Mammary epithelial cell (primary cell): ENCODE measurements at places on chromosomes 12 and 14.

DNA sequence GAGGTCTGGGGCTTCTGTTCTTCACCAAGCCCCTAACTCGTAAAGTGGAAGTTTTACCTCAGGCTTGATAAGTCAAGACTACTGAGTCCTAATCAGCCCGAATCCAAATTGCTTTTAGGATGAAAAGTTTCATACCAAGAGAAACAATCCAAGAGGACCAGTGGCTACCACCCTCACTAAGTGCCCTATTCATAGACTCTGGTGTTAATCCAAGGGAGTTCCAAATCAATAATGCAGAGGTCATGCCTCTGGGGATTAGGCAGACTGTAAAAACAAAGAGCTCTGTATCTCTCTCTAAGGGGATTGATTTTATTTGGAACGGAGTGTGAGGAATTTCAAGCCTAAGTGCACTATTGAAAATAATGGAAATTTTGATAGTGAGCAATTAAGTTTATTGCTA is 76.3 kb upstream of the LMNTD1 start:
- no peak for DNase-seq

- DNase-seq: no peak
Observed at GRCh38 chr14:93037351-93037750, 78.4 kb downstream of the ITPK1 start.

- DNase-seq: no peak
Observed at GRCh38 chr12:80935111-80935510, 2.6 kb downstream of the LIN7A start.

GRCh38 chr12:112798048-112798760 is 6.7 kb downstream of the RPH3A start:
- no peak for DNase-seq

GRCh38 chr12:57849035-57849434 is 2.5 kb upstream of the CTDSP2 start:
- no peak for DNase-seq

- no peak for DNase-seq
Observed at GRCh38 chr14:101499080-101499479, 62.2 kb upstream of the DIO3 start.

GRCh38 chr14:65478596-65478995 is 66.1 kb downstream of the FUT8 start:
- DNase-seq: peak; percentile 70

GRCh38 chr14:89845346-89845745 is 109.2 kb downstream of the EFCAB11 start:
- DNase-seq: no peak

DNA sequence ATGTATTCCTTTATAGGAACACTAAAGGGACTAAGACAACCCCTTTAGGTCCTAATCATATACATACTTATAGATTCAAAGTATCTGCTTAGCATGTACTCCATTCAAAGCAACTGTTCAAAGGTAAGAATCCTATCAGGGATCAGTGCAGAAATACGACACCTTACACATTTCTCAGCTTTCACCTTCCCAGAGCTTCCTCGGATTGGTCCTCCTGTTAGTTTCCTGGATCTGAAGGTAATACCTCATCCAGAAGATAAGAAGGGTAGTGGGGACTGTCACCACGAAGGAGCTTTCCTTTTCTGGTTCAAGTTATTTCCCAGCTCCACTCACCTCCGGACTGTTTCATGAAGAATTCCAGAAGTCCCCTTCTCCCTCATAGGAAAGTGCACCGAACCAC is 38.0 kb downstream of the RCOR1 start:
- no peak for DNase-seq

GRCh38 chr14:89314274-89314673 is 102.8 kb downstream of the FOXN3 start:
- no peak for DNase-seq

DNA sequence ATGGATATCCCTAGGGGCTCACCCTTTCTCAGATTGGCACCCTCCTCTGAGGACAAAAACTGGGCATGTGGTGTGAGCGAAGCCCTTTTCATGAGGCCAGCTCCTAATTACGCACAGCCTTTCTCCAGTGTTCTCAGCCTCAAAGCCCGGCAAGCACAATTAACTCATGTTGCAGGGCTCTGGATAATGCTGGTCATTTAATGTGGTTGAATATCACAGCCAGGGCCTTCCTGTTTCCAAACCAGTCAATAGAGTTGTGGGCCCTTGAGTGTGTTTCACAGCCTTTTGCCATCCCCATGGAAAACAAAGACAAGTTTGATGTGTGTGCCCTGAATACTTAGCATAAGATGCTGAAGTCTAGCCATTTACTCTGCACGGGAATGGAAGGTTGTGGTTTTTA is 114.2 kb upstream of the ARHGAP5 start:
- no peak for DNase-seq

DNA sequence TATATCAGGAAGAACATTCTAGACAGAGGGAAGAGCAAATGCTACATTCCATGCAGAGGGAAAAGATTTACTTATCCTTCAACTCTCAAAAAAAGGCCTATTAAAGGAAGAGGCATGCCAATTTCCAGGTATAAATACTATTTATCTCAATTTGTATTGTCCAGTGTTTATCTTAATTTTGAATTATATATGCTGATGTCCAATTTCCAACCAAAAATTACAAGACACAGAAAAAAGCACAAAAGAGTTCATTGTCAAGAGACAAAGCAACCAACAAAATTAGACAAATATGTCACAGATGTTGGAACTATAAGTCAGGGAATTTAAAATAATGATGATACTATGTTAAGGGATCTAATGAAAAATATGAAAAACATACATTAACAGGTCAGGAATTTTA is 286.6 kb upstream of the SFSWAP start:
- no peak for DNase-seq

- DNase-seq: peak; percentile 66
Observed at GRCh38 chr12:27703720-27704452, 6.7 kb upstream of the MRPS35 start.

- DNase-seq: no peak
Observed at GRCh38 chr12:11765421-11765816, 115.9 kb downstream of the ETV6 start.

- no peak for DNase-seq
Observed at GRCh38 chr12:103676893-103677292, 89.8 kb downstream of the STAB2 start.

- no peak for DNase-seq
Observed at GRCh38 chr12:105481392-105482300, 151.2 kb downstream of the C12orf75 start.

DNA sequence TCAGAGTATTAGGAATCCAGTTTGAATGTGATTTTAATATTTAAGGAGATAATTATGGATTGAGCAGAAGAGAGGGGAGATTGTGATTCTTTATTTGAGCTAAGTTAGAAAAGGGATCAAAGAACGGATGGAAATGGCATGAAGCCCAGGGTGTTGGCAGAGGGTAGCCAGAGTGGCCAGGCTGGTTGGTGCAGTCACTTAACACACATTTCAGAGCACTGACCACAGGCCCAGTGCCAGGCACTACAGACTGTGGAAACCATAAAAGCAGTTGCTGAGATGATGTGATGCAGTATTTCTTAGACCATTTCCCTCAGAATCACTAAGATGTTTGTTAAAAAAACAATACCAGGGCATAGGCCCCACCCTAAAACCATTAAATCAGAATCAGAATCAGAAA is 167.7 kb upstream of the AMIGO2 start:
- no peak for DNase-seq

DNA sequence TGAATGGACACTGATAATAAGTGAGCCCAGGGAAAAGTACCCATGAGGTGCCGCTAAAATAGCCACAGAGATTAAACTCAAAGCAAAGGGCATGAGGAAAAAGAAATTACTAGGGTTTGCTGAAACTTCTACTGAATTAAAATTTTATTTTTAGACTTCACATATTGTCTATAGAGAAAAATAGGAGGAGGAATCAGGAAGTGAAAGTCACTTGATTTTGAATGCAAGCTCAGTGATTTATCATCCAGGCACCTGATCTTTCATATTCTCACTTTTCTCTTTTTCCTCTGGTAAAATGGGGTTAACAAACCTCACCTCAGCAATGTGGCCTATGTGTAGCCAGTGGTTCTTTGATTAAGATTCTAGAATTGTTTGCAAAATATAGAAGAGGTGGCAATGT is 479.8 kb downstream of the BCL11B start:
- DNase-seq: no peak

- no peak for DNase-seq
Observed at GRCh38 chr14:104882991-104883660, 18.1 kb downstream of the CEP170B start.

DNA sequence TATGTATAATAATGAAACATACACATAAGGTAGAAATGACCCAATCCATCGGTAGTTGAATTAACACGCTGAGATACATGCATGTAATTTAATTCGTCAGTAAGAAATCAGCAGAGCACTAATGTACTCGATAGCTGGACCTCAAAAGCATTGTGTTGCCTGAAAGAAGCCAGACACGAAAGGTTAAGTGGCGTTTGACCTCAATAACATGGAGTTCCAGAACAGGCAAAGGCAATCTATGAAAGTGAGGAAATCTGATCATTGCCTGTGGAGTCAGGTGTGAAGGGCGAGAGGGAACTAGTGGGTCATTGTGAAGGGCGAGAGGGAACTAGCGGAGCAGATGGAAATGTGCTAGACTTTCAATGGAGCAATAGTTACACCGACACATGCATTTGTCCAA is 970.4 kb upstream of the TMEM132C start:
- no peak for DNase-seq

- no peak for DNase-seq
Observed at GRCh38 chr14:72924337-72924736, 1.9 kb upstream of the DCAF4 start.

DNA sequence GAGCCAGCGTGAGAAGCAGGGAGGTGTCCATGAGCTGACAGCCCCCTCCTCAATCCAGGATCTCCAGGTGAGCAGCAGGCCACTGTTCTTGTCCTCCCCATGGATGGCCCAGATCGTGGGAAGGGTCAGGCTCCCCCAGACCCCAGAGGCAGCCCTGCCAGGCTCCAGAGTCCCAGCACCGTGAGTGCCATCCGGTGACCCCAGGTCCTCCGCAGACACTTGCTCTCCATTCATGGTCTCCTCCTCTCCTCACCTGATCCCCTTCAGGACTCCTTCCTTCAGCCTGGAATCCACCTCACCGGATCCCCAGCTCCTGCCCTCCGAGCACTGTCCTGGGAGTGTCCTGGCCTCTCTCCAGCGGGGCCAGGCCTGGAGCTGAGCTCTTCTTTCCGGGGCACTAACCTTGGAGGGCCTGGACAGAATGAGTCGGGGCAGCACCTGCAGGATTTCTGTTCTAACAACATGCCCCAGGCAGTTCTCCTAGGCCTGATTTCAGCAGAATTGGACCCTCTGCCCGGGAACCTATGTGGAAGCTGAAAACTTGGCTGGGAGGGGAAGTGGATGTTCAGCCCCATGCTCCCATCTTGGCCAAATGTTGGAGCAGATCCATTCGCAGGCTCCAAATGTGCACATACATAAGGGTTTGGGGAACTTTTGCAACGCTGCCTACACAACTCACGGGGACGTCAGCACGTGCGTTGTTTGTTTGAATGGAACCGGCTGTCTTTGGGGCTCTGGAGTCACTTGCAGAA is 341.6 kb upstream of the SFSWAP start:
- DNase-seq: no peak

DNA sequence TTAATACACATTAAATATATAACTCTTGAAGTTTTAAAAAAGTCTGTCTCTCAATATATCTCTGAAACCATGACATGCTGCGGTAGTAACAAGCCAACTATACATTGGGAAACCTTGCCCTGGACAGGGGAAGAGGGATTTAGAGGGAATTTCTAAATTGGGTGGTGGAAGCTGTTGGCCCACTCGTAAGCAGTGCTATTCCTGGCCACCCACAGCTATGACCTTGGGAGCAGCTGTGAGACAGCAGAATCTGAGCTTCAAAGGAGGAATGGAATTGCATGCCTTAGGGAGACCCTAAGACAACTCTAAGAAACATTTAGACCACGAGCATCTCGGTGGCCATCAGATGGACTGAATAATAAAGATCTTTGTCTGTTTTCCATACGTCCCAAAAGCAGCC is 15.8 kb upstream of the GCH1 start:
- DNase-seq: no peak

DNA sequence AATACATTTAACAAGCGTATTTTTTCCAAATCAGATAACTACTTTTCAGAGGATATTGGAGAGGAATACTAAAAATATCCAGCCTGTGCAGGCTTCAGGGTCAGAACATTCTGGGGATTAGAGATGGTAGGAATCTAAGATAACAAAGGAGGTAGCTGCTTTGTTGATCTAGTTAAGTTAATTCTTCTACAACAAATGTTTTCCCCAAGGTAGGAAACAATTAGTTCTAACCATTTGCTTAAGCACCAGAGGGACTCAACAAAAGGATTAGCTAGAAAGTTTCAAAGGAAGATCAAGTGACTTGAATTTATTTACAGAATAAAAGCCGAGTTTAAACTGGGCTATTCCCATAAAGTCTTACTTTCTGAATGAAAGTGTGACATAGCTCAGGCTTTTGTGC is 524.2 kb downstream of the TMTC2 start:
- DNase-seq: no peak

DNA sequence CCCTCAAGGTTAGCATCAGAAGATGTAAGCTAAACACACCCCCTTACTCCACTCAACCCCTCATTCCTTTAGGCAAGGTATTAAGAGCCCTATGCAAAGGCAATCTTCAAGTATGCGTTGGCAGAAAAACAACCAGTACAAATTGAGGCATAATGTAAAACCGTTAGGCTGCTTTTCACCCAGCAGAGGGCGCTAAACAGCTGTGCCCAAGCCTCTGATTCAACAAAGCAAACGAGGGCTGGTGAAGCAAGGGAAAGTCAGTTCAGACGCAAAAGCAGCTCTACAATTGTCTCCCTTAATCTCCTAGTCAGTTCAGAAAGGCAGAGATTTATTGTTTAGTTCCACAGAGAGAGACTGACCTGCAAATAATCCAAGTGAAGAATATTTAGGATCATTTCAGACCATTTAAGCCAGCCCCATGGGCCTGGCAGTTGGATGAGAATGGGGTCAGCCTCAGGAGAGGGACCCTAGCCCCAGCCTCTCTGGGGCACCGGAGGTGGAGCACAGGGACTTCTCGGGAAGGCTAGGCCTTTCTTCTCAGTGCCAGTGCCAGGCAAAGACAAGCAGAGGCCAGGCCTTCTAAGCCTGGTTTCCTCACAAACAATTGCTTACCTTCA is 23.5 kb downstream of the DCAF5 start:
- DNase-seq: peak; percentile 67

DNA sequence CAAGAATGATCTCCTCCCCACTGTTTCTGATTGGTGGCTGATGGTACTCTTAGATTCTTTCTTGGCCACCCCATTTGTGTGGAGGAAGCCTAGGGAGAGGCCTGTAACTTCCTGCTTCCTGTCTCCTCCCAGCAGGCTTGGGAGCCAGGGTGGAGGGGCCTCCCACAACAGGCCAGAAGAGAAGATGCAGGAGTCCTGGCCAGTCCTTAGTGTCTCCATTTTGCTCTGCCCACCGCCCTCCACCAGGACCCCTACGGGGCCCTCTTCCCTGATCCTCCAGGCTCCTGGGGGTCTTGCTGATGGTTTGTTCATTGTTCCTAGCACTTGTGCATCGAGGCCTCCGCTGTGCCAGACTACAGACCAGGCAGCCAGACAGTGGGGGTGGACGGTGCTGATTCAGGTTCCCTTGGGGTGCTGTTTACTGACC is 6.8 kb downstream of the TSPAN9 start:
- DNase-seq: no peak
